ENCODE measurements at places on chromosomes 12 and 14.

DNA sequence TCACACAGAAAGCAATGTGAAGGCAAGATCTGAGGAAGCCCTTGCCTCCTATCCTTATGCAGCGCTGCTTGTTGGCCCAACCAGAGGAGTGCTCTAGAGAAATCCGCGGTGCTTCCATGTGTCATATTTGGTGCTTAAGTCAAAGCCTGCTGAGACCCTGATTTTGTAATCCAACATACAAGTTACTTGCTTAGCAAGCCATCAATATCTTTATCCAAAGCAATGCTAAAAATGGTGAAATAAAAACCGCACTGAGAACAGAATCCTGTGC is 250.0 kb downstream of the MED13L start:
- DNase-seq = no peak

DNA sequence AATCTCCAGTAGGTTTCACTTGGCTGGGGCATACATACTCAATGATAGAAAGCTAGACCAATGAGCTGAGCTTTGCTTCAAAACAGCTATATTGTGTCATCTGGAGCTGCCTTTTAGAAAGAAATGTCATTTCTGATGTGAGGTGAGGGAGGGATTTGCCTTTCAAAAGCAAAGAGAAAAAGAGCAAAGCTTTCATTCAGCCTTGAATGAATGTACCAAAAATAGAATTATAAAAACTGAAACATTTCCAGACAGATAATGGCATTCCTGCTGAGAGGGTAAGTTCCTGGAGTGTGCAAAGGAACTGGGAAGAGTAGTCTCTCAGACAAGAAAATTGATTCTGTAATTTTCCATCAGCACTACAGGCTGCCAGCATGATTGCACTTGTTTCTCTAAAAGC is 710.0 kb downstream of the LRFN5 start:
- no peak for DNase-seq

GRCh38 chr12:45232756-45233372 is 17.0 kb downstream of the ANO6 start:
- no peak for DNase-seq

DNA sequence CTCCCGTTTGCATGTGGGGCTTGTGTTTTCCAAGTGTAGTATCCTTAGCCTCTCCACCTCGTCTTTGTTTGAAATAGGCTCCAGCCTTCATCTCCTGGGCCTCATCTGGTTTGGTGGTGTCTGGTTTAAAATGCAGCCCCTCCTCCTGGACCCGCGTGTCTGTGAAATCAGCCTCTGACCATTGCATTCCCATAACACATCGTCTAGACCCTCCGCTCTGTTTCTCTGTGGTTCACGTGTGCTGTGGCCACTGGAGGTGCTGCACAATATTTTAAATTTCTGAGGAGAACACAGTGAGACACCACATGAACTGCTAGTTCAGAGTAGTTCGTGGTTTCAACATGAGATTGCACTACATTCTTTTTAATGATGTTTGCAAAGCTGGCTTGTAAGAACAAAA is 35.6 kb downstream of the UBE3B start:
- no peak for DNase-seq

- DNase-seq = no peak
Observed at GRCh38 chr12:121968876-121969275, 50.5 kb downstream of the CFAP251 start.
